SK-N-SH treated with all-trans-retinoic acid at 6 μM for 48 hours (cell line): ENCODE measurements at places on chromosomes 4 and X.
A peak's percentile ranks its signal among the peaks of the same experiment; 100 is the strongest.

DNA sequence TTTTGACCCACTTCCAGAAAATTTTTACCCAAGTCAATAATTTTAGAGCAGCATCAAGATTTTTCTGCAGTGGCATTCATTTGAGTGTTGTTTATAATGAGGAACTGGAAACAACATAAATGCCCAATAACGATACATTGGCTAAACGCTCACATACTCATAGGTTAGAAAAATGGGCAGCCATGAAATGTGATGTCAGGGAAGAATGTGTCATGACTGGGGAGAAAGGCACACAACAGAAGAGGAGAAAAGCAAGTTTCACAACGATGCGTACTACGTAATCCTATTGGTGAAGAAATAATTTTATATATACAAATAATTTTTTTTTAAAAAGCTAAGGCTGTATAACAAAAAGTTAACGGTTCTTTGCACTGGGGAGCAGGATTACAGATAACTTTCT is 33.6 kb upstream of the MAP3K15 start:
- no peak for ATAC-seq

DNA sequence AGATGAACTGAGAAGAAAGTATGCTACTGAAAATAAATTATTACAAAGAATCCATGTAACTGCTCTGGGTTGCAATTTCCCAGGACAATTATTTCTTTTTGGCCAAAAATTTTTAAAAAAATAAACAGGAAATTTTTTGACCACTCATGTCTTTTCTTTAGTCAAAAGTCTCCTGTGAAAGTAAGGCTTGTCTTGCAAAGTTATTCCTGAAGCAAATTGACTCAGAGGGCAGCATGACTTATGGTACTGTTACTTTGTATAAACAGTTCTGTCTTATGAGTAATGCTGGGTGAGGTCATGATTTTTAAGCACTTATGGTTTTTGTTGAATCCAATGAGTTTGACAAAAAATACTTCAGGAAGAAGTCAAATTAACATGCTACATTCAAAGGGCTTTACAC is 292.8 kb upstream of the ARSJ start:
- peak; percentile 95 for ATAC-seq

DNA sequence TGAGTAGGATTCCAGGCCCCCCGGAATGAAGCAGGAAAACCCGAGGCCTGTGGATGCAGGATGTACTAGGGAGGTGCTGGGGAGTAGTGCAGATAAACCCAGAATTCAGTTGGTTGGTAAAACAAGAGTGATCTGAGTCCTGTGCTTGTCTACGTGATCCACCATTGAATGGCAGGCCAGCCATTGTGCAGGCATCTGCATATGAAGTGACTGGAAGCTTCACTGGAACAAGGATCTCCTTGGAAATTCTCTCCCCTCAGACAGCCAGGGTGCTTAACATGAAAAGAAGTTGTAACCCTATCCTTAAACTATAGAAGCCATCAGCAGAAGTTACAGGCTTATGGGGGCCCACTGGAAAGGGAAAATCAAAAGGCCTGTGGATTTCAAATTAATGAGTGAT is 656 bp upstream of the GSPT2 start:
- no peak for ATAC-seq

DNA sequence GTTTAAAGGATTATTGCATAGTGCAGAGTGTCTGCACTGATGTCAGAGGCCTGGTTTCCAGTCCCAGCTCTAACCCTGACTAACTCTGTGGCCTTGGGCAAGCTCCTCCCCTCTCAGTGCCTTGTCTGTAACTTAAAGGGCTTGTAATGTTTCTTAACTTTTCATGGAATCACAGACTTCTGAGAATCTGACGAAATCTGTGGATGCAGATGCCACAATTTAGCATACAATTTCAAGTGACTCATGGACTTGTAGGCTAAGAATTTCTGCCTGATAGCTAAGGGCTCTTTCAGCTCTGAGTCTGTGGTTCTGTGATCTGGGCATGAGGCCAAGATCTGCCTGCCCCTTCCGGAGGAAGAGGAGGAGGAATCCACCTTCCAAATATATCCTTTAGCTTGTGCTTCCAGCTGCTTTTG is 236.9 kb downstream of the AR start:
- no peak for ATAC-seq

DNA sequence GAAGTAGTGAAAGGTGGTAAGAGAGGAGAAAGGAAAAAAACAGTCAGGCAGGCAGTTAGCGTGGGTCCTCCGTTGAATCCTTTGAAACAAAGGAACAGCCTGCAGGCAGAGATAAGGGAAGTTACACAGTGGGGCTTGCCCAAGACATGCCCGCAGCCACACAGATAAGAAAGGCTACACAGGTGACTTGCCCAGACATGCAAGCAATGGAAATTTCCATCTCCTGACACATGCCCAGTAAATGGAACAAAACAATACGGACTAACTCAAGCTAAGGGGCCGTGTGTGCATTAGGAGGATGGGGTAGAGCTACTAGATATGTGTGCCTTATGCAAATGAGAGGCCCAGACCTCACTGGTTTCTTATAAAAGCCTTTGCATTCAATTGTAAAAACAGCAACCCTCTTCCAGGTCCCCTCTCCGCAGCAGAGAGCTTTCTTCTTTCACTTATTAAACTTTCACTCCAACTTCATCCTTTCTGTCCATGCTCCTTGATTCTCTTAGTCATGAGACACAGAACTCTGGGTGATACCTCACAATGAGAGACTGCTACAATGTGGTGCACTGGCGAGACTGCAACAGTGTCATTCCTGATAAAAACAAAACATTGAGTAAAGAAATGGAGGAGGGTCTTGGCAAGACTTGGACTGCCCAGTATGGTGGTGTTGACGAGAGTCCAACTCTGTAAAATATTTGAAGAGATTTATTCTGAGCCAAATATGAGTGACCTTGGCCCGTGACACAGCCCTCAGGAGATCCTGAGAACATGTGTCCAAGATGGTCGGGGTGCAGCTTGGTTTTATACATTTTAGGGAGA is 997.4 kb upstream of the PRKX start:
- no peak for ATAC-seq

- no peak for ATAC-seq
These were observed 307.7 kb downstream of the GPM6A start for GRCh38 chr4:175504318-175504717.

- ATAC-seq = no peak
These were observed 13.4 kb upstream of the RNF175 start for GRCh38 chr4:153773236-153773690.

- no peak for ATAC-seq
These were observed 10.1 kb downstream of the BCOR start for GRCh38 chrX:40087425-40088298.
